Fibroblast of skin of right quadriceps (primary cell): ENCODE measurements at places on chromosomes 11 and 22.

GRCh38 chr22:41687901-41688364, 734 bp downstream of the SNU13 start:
- peak; percentile 16 for DNase-seq

- peak; percentile 69 for DNase-seq
Observed at GRCh38 chr11:8870411-8871170, 40.4 kb upstream of the AKIP1 start.

- peak; percentile 86 for DNase-seq
Observed at GRCh38 chr11:66421492-66422205, 814 bp downstream of the NPAS4 start.

DNA sequence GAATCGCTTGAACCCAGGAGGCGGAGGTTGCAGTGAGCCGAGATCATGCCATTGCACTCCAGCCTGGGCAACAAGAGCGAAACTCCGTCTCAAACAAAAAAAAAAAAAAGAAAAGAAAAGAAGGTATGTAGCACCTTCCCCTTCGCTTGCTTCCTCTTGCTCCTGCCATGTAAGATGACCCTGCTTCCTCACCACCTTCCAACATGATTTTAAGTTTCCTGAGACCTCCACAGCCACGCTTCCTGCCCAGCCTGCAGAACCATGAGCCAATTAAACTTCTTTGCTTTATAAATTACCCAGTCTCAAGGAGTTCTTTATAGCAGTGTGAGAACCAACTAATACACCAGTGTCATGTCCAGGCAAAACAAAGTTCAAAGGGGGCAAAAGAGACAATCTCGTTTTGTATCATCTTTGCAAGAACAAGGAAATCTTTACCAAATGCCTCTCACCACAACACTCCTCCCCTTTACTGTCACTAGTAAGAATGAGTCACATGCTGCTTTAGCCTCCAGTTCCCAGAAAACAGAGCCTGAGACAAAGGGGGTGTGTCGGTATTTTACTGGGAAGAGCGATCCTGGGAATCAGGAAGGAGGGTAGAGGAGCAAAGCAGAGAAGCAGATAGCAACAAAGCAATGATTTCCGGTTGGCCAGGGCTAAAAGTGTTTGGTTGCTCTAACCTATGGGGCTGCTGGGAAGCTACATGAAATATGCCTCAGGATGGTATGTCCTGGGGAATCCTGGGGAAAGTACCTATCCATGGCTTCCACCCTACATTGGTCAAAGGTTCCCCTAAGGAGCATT, 10.5 kb upstream of the MCHR1 start:
- peak; percentile 83 for DNase-seq

DNA sequence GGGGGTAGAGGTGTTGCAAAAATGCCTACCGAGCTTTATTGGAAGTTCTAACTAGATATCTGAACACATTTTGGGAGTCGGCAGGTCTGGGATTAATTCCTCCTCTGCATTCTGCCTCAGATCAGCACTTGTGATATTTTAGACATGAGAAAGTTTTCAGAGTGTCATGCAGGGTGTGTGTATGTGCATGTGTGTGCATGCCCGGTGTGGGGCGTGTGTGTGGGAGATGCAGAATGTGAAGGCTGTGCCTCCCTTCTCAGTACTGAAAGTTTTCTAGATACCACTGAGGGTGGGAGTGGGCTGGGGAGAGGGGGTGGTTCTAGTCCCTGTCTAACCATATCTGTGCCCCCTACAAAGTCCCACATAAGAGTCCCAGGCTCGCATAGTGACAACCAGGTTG, 180.0 kb upstream of the NTM start:
- DNase-seq = no peak

GRCh38 chr11:75797792-75798191, 17.2 kb upstream of the UVRAG start:
- peak; percentile 41 for DNase-seq

GRCh38 chr11:35087648-35088047, 51.3 kb upstream of the CD44 start:
- DNase-seq = no peak

DNA sequence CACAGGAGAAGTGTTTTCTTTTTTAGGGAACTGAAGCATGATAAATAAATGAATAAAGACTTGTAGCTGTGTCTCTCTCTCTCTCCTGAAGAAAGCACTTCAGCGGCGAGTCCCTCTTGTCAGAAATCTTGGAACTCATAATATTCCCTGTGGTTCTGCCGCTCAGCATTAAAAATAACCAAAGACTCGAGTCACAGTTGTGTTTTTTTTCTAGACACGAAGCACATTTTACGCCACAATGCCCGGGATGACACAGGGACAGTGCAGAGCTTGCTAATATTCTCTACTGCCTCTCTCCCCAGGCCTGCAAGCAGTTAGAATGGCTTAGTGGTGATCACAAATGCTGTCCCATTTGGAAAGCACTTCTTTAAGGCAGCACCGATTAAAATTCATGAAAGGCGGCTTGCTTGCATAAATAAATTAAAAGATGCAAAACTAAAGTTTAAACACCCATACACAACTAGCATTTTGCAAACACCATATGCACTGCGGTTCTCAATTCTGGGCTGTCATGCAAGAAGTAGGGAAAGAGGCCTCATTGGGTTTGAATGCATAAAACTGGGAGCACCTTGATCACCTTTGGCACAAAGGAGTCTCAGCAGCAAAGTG, 597.4 kb downstream of the SOX6 start:
- no peak for DNase-seq

- DNase-seq = peak; percentile 51
Observed at GRCh38 chr11:107549253-107549953, 16.1 kb downstream of the ALKBH8 start.

DNA sequence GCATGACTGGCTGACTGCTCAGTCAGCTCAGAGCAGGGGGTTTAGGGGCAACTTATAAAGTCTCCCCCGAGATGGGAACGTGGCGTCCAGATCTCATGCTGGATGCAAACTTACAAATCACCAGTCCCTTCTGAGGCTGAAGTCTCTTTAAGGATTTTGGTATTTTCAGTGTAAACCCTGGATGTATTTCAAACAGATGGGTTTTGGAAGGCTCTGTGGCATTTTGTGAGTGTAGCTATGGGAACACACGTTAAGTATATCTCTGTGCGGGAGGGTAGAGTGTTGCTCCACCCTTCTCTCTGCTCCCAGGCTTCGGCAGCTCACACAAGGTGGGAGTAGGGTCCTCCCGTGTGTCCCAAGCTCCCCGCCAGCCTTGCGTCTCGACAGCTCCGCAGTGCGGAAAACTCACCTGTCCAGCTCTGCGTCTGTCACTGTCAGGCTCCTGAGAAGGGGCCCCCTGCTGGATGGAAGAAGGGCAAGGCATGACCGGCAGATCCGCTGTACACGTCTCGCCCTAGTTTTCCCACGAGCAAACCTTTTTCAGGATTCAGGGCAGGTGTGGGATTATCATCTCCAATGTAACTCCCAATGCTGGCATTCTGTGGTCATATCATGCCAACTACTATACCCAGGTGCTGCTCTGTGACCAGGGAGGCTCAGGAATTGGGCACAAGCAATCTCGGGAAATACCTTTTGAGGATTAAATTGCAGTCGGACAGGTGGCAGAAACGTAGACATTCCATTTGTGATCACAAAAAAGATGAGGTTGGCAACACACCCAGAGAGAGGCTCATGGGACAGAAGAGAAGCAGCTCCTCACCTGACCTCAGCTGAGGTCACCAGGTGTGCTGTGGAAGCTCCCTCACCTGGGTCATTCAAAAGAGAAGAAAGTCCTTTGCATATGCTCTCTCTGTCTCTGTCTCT, 313.9 kb upstream of the B3GAT1 start:
- DNase-seq = no peak

DNA sequence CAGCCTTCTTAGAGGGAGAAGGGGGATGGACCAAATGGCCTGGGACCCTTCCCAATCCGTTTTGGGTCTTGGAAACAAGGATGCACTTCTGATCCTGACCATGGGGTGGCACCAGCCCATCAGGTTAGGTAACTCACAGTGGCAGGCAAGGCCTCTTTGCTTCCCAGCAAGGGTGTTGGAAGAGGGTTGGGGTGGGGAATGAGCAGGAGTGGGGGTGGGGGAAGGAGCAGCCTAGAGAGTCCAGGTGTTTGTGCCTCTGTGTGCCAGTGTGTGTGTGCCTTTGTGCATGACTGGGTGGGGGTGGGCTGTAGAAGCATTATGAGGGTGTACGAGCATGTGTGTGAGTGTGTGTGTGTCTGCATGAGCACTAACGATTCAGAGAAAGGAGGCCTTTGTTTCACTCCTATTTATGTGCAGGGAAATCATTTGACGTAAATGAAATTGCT, 213.1 kb downstream of the INSC start:
- DNase-seq = peak; percentile 8

DNA sequence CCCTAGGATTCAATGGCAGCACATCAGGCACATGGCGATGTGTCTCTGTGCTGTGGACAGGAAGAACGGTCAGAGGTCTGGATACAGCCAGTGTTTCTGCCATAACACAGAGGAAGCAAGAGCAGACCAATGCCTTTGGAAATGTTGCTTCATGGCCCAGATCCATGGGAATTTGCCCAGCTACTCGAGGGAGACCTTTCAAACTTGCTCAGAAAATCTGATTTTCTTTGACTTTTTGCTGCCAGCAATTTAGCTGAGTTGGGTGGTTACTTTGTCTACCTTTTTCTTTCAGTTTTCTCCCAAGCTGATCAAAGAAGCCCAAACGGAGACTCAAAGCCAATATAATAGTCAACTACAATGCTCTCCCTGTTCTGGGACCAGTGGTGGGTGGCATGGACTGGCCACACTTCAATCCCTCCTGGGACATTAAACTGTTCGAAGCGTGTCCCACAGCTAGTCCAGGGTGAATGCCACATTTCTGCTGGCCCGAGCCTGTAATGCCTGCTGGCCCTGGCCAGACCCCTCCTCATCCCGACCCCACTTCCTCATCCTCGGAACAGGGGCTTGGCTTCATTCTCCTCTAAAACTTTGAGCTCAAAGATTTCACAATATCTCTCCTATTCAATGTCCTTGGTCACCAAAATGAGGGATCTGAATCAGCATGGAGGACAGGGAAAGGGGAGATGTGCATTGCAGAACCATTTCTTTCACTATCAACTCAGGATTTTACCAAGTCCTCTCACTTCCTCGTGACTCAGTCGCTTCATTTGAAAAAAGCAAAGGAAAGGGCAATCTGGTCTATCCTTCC, 93.3 kb downstream of the ABTB2 start:
- DNase-seq = no peak

DNA sequence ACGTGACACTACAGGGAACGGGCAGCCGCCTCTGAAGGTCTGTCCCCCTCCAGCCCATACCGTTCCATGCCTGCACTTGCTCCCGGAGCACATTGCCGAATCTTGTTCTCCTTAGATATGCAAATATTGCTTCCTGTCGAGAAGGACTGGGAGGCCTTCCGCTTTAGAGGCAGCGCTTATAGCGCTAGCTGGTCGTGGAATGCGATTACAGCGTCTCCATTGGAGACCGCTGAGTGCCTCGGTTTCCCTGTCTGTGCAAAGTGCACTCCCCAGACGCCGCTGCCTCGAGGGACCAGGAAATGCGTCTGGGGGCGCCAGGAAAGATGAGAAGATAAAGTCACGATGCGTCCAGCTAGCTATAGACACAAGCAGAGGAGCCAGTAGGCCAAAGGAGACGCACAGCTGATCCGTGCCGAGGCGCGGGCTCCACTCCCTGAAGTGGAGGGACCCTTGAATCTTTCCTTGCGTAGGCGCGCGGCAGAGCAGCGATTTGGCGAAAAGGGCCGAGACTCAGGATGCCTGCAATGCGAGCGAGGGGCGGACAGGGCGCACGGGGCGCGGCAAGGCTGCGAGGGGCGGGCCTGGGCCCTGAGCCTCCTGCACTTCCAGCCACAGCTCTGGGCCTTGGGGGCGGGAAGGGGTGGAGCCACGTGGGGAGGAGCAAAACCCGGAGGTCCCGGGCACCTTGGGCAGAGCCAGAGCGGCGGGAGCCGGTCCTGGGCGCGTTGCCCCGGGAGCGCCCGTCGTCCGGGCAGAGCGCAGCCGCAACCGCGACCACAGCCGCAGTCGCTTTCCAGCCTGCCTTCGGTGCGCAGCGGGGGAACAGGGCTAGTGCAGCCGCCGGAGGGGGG, at the start of gene RASSF10:
TSS of gene RASSF10 (plus strand) at position 692 of the 851 bp plus-strand sequence. CDS start 261 bp downstream, outside the sequence.
- peak; percentile 20 for DNase-seq

GRCh38 chr11:65291613-65292012, 23.1 kb upstream of the CDC42EP2 start:
- DNase-seq = peak; percentile 74

DNA sequence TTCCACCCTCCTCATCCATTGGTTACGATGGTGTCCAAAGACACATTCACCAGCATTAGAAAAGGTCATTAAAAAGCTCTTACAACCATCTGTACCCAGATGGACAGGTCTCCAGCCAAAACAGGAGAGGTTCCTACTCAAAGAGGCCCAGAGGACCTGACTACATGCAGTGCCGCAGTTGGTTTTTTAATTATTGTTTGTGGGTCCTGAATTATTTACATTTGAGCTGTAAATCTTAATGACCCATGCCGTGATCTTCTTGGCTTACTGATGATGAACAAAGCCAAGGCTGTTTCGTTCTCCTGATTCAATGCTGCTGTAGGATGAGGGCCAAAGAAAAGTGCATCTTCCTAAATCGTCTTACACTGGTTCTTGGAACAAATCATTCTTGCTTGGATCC, 83.7 kb downstream of the CADM1 start:
- DNase-seq = no peak

DNA sequence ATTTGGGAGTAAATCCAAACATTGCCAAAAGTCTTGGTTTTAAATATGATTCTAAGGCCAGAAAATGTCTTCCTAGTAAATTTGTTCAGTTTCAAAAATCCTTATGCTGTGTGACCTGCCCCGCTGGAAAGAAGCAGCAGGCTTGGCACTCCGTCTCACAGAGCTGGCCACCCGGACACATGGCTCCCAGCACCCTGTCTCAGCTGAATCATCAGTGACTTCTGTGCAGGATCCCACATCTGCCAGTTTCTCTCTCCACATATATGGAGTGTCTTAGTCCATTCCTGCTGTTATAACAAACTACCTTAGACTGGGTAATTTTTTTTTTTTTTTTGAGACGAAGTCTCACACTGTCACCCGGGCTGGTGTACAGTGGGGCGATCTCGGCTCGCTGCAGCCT, 356.7 kb downstream of the TBC1D22A start:
- DNase-seq = no peak

DNA sequence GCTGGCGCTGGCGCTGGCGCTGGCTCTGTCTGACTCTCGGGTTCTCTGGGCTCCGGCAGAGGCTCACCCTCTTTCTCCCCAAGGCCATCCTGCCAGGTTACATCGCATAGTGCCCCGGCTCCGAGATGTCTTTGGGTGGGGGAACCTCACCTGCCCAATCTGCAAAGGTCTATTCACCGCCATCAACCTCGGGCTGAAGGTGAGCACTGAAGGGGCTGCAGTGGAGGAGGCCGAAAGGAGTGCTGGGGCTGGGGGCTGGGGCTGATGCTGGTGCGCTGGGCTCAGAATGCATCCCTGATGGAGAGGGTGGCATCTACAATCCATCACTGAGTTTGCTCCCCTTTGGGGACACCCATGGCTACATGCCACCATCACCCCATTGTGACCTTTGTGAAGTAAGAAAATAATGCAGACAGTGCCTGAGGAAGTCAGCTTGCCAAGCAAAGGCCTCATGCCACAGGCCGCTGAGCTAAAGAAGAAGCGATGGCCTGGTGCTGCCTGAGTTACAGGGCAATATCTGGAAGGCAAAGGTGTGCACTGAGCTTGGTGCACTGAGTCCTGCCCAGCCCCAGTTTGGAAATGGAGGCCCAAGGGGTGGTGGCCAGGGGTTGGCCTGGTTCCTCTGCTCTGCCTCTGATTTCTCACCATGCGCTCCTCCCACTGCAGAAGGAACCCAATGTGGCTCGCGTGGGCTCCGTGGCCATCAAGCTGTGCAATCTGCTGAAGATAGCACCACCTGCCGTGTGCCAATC, 620 bp downstream of the SMPD1 start:
- no peak for DNase-seq
